ENCODE measurements at places on chromosomes 16 and 17. TPM values are rescaled to one million over a fixed set of nuclear protein-coding genes. Genes with fewer than 3 reads are reported as not detected.

GRCh38 chr16:86700046-86700945, 121.9 kb downstream of the FOXL1 start:
- DNase-seq = no peak

GRCh38 chr16:17351441-17352035, 119.2 kb downstream of the XYLT1 start:
- DNase-seq = peak; percentile 17

GRCh38 chr17:73647772-73648542, 3.7 kb upstream of the SDK2 start:
- no peak for DNase-seq

GRCh38 chr16:50298591-50299507, 32.5 kb downstream of the ADCY7 start:
- DNase-seq = no peak

GRCh38 chr17:69103557-69104233, 38.0 kb downstream of the ABCA6 start:
- no peak for DNase-seq

DNA sequence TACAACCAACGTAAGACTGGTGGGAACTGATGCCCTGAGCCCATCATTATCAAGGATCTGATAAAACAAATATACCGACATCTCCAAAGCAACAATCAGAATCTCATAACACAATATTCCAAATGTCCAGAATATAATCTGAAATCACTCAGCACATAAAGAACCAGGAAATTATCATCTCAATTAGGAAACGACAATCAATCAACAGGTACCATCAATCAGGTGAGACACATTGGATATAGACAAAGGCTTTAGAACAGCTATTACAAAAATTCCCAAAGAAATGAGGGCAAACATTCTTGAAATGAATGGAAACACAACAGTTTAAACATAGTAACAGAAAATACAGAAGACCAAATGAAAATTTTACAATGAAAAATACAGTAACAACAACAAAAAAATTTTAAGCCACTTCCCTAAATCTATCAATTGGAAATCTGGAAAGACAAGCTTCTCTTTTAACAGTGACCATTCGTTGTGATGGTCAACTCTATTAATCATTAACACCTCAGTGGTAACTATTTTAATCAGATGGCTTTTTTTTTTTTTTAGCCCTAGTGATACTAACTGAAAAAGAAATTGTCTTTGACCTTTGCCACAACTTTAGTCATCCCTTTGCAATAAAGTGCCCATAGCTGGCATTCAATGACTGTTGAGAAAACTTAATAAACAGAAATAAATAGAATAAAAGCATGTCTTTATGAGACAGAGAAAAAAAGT, 70.4 kb downstream of the USP32 start:
- DNase-seq = peak; percentile 12

- peak; percentile 88 for DNase-seq
These were observed 22.8 kb downstream of the TAOK1 start for GRCh38 chr17:29412780-29413565.

The DHRS7C gene
- total RNA-seq = not detected

The TMEM88 gene
- 0.49 TPM for total RNA-seq

The GDPD3 gene
- 1.8 TPM for total RNA-seq

The KRT13 gene
- not detected for total RNA-seq

The KIF2B gene
- total RNA-seq = not detected

The SCARF1 gene
- total RNA-seq = 0.47 TPM
